CD4-positive, alpha-beta memory T cell (primary cell): ENCODE measurements at places on chromosomes 4 and X.
A peak's percentile ranks its signal among the peaks of the same experiment; 100 is the strongest.

GRCh38 chr4:5815641-5816040 lies 77.2 kb downstream of the CRMP1 start:
- no peak for DNase-seq

DNA sequence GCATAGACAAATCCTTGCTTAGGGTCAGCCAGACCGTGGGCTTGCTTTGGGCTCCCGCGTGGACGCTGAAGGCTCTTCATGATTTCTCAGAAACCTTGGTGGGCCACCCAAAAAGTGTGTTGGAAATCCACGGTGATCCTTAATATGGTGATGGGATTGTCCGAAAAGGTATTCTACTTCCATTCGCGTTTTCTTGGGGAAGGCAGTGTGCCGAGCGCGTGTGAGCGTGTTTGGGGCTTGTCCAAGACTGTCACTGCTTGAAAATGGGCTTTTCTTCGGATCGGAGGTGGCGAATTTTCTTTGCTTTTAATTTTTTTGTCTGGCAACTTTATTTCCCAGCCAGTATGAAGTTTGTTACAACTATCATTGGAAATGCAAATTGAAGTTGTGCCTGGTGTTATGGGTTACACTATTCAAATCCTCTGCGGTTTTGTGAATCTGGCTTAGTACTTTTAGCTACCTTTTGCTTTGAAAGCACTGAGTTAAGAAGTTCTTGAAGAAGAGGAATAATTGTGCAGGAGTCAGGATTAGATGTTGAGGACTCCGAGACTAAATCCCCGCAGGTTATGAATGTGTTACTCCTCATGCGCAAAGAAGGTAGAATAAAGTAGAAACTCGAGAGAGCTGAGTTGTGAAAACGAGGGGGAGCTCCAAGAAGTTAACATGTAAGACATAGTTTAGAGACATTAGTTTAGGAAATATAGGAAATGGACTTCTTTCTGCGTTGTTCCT lies 3.2 kb downstream of the SPRY1 start:
- peak; percentile 6 for DNase-seq

DNA sequence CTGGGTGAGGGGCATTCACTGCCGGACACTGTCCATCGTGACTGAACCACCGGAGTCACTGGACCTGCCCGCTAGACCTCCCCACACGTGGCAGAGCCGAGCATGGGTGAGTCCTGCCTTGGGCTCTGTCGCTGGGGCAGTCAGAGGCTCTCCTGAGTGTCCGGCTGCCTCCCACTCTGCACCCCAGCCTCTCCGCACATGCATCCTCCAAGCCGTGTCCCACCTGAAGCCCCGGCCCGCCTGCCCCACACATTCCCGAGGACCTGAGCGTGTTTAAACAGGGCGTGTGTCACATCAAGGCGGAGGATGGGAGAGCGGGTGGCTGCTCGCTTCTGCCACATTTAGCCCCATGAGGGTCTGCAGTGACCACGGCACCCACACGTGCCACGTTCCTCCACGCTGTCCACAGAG lies 4.7 kb downstream of the CPLX1 start:
- DNase-seq = no peak

DNA sequence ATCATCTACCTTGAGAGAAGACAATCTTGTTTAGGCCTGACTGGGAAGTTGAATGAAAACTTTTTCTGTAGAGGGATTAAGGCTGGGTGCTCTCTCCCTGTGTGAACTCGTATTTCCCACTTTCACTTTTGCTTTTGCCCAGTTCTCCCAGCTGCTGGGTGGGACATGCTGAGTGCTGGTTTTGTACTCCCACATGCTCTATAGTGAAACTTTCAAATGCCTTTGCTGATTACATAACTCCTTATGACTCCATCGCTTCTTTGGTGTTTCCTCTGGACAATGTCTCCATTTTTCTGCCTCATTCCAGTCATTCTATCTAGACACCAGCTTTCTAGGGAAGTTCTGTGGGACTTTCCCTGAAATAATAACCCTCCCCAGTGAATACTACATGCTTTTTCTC lies 100.5 kb downstream of the CLNK start:
- no peak for DNase-seq

DNA sequence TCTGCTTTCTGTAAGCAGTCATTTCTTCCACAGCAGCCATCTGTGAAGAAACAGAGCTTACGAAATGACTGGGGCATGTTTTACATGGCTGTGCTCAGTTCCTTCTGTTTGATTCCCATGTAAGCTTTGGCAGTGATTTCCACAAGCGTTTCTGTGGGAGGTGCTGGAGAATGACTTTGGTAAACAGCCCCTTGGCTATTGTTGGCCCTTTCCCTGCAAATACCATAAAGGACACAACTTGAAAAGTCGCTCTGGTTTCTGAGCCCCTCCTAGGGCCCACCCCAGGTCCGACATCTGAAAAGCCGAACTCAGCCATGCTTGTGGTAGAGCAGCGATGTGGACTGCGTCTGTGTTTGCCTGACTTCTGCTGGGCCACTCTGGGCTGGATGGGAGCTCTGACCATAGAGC lies 3.7 kb downstream of the LIMCH1 start:
- DNase-seq = no peak

DNA sequence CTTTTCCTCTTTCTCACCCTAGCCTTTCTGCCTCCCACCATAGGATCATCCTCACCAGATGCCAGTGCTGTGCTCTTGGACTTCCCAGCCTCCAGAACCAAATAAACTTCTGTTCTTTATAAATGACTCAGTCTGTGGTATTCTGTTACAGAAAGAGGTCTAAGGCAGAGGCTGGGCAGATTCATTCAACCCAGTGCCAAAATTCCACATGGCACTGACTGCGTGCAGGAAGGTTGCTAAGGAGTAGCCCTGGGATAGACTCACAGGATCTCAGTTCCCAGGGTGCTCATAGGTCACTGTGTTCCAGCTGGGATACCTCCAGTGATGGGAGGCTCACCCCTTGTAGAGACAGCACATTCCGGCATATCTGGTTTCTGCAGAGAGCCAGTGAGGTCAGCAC lies 22.0 kb downstream of the SORCS2 start:
- DNase-seq = no peak

DNA sequence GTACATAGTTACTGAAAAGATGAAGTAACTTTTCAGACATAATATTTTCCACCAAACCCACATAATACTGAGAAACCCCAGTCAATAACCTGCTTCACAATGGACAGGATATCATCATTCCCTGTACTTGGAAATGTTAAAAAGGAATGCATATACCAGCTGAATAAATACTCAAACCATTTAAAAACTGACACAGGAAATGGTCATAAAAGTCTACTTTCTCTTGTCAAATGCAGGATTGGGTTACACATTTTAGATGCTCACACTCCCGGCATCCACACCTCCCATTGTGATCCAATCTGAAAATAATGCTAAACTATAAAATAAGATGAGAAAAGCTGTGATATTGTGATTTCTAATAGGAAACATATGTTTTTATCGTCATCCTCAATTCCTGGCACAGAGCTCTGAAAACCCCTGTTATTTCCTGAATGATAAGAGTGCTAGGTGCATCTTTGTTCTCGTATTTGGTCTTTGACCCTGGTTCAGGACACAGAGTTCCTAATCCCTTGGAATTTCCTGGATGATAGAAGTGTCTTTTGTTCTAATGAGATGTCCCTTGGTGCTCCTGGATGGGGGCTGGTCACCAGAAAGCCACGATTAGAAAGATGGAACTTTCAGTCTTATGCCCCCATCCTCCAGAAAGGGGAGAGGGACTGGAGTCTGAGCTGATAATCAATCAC lies 821.3 kb downstream of the TRIML1 start:
- no peak for DNase-seq

GRCh38 chrX:133709501-133709900 lies 275.9 kb downstream of the GPC3 start:
- DNase-seq = no peak

GRCh38 chr4:88442689-88443191 lies 14.2 kb upstream of the HERC5 start:
- DNase-seq = no peak

- DNase-seq = no peak
These were observed 347.2 kb upstream of the DDX53 start for GRCh38 chrX:22652596-22652995.

GRCh38 chrX:49949961-49950360 lies 27.6 kb downstream of the CLCN5 start:
- no peak for DNase-seq

- no peak for DNase-seq
These were observed 19.5 kb downstream of the CNGA2 start for GRCh38 chrX:151754047-151754429.

DNA sequence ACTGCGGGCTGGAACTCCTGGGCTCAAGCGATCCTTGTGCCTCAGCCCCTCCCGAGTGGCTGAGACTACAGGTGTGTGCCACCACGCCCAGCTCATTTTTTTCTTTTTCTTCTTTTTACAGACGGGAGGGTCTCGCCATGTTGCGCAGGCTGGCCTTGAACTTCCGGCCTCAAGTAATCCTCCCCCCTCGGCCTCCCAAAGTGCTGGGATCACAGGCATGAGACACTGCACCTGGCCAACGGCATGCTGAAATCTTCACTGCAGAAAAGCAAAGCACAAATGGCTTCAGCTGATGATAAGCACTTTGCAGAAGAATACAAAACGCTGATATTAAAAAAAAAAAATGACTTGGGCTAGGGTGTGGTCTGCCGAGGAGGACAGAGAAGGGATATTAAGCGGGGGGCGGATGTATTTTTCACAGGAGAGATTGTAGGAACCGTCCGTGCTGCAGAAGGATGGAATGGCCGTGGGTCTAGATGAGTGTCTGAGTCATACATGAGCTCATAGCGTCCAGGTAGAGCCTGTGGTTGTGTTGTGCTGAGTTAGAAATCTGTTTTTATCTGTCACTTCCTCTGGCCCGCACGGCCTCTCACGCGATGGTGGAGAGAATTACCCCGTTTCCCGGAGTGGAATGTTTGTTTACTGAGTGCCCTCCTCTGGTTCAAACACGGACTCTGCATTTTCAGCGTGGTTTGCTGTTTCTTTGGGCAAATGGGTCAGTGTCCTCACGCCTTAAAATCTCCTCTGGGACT lies 8.5 kb upstream of the AKAP17A start:
- DNase-seq = peak; percentile 86

DNA sequence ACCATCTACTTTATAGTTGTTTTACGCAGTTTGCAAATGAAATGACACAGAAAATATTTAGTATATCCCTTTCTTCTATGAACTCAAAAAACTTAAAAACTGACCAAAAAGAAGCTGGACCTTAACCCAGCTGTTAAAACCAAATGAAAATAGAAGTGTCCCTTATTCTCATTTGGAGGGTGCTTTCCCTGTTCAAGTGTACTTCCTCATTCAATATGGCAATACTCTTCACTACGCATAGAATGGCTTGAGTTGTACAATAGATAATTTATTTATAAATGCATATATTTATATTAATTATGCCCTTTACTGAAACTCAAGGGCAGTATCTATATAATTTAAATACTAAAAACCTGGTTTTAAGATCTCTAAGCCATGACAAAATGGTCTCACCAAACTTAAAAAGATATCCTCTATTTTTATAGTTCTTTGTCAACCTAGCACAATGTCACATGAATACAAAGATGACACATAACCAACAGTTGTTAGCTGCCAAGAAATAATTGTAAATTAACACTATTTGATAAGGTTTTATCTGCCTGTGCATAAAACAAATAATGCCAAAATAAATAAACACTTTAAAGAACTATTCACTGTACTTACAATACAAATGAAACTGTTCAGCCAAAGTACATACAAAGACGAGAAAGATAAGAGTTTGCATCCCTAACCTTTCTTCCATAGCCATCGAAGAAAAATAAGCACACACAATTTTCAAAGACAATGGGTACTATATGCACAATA lies 25.2 kb downstream of the YTHDC1 start:
- DNase-seq = no peak

- no peak for DNase-seq
These were observed 162.7 kb downstream of the NPFFR2 start for GRCh38 chr4:72194453-72194852.

GRCh38 chr4:15794905-15795304 lies 16.8 kb downstream of the CD38 start:
- no peak for DNase-seq

DNA sequence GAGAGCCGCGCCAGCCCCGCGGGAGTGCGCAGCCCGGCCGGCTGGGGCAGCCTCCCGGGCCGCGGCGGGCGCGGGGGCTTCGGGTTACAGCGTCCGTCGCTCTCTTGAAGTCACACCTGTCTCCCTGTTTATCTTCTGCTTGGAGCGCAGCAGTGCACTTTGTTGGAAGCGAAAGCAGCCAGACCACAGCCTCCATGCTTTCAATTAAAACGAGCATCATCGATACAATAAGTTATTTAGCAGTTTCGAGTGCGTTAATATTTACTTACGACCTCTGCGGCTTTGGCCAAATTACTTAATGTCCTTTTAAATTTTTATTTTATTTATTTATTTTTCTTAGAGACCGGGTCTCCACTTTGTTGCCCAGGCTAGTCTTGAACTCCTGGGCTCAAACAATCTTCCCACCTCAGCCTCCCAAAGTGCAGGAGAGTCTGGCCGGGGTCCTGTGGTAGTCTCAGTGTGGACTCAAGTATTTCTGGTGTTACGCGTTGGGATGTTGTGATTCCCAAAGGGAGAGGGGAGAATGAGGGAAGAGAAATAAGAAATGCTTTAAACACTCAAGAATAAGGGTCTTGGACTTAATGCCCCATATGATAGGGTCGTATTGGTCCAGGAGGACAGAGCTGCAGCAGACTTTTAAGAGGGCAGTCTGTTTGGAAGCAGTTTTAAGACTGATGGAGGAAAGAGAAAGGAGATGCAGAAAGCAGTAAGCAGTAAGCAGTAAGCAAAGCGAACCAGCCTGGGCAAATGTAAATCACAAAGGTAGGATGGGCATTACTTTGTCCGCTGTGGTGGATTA lies 504 bp upstream of the PDLIM3 start:
- DNase-seq = no peak

- DNase-seq = no peak
These were observed 7.2 kb downstream of the NFXL1 start for GRCh38 chr4:47907089-47907646.

DNA sequence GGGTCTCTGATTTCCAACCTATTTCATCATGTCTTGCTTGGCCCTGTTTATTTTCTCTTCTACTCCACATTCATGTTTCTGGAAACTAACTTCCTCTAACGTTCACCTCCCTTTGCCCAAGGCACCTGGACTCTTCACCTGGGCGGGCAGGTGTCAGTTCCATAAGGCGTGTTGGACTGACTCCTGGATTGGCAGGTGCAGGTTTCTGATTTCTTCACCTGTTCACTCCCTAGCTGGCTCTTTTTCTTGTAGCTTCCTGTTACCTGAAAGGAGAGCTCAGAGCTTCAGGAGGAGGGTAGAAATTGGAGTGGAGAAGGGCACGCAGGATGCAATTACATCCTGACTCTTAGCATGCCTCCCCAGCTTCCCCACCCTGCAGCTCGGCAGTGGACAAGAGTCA lies 350.8 kb upstream of the KLF3 start:
- DNase-seq = no peak

DNA sequence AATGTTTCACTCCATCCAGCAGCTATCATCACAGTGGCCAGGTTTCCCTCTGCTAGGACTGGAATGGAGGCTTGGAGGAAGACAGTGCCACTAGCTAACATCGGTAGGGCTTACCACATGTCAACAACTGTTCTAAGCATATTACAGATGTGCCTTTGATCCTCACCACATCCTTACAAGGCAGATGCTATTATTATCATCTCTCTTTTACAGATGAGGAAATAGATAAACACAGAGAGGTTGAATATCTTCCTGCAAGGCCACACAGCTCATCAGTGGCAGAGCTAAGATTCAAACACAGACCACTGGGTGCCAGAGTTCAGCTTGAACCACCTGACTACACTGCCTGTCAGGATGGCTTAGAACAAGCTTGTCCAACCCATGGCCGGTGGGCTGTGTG lies 47.4 kb downstream of the MAMLD1 start:
- DNase-seq = peak; percentile 68
